Suprapubic skin (tissue), 4 donors: ENCODE measurements at places on chromosomes 5 and 9.

GRCh38 chr5:1975898-1976765 lies 93.4 kb upstream of the IRX4 start:
- H3K4me3 ChIP-seq = no peak overlapping the region
- no peaks in the 10 kb centered on the region for H3K27me3 ChIP-seq
- DNase-seq = no peak
- H3K27ac ChIP-seq = no peak overlapping the region

- DNase-seq = no peak
- no peak overlapping the region for H3K4me3 ChIP-seq
- peaks cover 5% of the 10 kb centered on the region for H3K36me3 ChIP-seq
- peaks cover 28% of the 10 kb centered on the region for H3K4me1 ChIP-seq
- H3K27me3 ChIP-seq = no peaks in the 10 kb centered on the region
Observed at GRCh38 chr9:133788819-133789717, 50.9 kb upstream of the SARDH start.

DNA sequence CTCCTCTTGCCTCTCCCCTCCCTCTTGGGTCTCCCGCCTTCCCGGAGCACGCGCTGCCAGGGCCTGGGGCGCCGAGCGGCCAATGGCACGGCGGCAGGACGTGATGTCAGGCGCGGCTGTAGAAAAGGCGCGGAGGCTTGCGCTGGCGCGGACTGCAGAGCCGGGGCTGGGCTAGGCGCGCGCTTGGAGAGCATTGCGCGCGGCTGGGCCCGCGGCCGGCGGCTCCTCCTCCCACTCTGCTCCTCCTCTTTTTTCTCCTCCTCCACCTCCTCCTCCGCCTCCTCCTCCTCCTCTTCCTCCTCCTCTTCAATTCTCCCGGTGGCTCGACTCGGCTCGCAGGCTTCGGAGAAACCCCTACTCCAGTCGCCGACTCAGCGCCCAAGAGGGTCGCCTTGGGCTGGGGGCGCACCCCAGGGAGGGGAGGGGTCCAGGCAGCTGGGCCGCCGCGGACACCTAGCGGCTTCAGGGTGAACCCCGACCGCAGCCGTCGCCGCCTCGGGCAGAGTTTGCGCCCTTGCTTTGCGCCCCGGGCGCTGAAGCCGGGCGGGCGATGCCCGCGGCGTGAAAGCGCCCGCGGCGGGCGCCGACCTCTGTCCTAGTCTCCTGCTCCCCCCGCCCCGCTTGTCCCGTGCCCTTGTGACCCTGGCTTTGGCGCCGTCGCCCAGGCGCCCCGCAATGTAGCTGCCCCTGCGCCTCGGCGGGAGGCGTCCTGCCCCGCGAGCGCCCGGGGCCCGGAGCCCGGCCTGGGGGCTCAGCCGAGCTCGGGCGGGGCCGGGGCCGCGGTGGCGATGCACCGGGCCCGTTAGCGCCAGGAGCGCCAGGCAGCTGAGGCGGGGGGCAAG lies at the start of gene LHX2:
LHX2 (plus strand) TSS at position 309 of the 842 bp plus-strand sequence. CDS start 581 bp downstream, outside the sequence.
- H3K4me1 ChIP-seq = peaks cover 64% of the 10 kb centered on the region
- H3K27ac ChIP-seq = no peak within 1 kb of the TSS
- H3K27me3 ChIP-seq = peaks cover 100% of the 10 kb centered on the region
- H3K36me3 ChIP-seq = no peaks in the 10 kb centered on the region

- no peak overlapping the region for H3K4me3 ChIP-seq
- peaks cover 43% of the 10 kb centered on the region for H3K27me3 ChIP-seq
- no peak overlapping the region for H3K27ac ChIP-seq
- H3K36me3 ChIP-seq = no peaks in the 10 kb centered on the region
- H3K4me1 ChIP-seq = no peaks in the 10 kb centered on the region
Observed at GRCh38 chr9:942805-943580, 33.5 kb upstream of the DMRT3 start.
